ENCODE measurements at places on chromosomes 2 and 18.

DNA sequence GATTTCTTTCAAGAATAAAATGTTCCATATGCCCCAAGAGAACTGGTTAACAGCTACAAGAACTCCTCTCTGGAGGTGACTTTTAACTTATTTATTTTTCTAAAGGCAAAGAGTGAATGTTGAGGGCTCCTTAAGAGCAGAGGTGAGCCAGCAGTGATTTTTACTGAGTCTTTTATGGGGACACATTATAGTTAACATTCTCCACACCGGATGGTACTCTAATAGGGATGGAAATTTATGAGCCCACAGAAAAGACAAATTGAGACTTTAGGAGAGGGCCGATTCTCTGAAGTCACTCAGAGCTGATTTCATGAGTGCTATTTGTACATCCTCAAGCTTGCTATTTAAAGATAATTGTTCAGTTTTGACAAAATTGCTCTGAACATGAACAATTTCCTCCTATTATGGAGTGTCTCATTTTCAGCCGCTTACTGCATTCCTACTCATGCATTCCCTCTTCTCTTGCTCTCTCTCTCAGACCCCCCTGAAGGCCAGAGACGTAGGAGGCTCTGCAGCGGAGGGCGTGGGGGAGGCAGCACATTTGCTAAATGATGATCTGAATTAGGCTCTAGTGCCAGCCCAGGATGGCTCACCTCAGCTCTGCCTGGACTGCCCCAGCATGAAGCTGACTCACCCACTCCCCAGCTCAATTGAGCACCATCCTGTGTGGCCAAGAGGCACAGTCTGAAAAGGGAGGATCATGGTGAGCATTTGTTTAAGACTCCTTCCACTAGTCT is 5.9 kb upstream of the RPL37A start:
- no peak for DNase-seq

GRCh38 chr2:39159283-39159682 is 38.4 kb upstream of the SOS1 start:
- DNase-seq: no peak

GRCh38 chr2:207498427-207498826 is 31.3 kb upstream of the CREB1 start:
- DNase-seq: no peak

GRCh38 chr2:17592731-17593409 is 52.4 kb downstream of the VSNL1 start:
- no peak for DNase-seq
